ENCODE measurements at places on chromosomes 7 and 10.

- no peak for DNase-seq
Observed at GRCh38 chr7:137151041-137151689, 192.4 kb downstream of the PTN start.

DNA sequence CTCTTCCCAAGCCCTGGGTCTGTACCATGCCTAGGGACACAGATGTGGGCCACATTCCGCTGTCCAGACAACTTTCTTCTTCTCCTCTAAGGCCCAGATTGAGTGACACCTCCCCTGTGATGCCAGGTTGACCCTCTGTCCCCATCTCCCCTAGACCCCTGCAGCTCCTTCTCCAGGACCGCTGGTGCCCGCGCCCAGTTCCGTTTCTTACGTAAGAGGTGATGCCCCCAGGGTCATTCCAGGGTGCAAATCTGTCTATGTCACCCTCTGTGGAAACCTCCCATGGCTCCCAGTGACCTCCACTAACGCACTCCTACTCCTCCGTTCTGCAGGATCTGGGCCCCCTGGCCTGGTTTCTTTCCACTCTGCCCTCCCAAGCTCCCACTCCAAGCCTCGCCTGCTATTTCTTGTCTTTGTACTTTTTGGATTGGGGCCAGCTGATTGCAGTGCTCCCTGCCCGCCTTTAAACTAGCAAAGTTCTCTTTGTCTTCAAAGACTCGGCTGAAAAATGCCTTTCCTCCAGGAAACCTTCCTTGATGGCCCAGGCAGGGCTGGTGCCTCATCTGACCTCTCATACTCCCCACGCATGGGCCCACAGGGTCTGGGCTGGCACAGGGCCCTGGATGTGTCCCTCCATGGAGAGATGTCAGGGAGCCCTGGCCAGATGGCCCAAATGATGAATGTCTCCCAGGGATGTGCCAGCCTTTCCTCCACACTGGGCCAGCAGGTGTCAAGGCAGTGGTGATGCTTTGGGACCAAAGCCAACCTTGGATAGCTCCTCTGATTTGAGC, 21.3 kb upstream of the ELN start:
- DNase-seq, result no peak

DNA sequence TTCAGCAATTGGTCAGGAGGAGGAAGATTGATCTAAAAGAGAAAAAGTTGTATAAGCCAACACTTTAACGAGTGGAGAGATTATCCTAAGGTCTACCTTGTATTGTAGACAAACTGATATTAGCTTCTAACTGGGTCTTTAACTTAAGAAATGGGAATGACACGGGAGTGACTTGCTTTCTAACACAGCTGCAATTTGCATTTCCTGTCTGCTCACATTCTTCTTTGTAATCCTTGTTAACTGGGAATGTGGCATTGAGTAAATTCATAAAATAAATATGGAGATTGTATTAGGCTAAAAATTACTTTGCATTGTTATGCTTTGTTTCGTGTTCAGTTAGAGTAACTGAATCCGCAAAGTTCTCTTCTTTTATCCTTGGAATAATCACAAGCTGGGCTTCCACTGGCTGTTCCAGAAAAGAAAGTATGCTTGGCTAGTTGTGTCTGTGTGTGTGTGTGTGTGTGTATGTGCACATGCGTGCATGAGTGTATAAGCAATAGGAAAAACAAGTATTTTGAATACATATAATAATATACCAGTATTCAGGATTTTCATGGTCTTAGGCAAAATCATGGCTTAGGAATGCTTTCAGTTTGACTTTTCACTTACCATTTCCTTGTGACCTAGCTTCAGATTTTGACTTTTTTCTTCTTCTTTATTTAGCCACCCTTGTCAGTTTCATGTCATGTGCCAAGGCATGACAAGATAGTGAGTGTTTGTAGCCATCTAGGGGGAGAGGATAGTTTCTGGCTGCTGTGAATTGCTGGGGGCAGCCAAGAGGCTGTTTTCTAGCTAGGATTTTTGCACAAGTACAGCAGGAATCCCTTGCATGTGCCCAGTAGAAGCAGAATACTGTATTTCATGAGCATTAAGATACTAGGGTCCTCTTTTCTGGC, 54.5 kb upstream of the FZD8 start:
- no peak for DNase-seq

DNA sequence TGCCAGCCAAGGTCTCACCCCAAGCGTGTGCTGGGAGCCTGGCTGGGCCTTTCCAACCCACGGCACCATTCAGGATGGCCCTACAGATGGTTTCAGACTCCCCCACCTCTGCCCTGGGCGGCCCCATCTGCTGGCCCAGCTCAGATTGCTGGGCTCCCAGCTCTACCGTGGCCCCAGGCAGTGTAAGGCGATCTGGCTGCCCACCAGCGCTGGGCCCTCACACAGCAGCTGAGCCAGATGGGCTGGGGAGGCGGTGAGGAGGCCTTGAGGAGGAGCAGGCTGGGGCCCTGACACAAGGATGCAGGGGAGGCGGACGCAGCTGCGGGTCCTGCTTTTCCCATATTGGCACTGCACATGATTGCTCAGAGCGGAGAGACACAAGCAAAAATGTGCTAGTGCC, 162.8 kb downstream of the NRF1 start:
- no peak for DNase-seq

- DNase-seq, result no peak
Observed at GRCh38 chr7:29076631-29077030, 69.7 kb downstream of the CPVL start.

DNA sequence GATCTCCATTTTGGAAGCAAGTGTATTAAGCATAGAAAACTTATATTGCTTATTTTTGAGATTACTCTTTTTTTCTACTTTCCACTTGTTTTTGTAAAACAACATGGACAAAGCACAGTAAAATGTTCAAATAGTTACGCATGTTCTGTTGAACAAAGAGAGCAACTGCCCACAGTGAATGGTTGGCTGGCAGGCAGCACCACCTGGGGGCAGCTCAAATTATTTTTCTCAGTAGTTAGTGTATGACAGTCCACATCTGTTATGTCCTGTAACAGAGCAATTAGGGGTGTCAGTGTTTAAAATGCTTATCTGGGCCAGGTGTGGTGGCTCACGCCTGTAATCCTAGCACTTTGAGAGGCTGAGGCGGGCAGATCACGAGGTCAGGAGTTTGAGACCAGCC, 46.1 kb upstream of the CACUL1 start:
- DNase-seq, result no peak

- no peak for DNase-seq
Observed at GRCh38 chr7:109003742-109004141, 434.1 kb downstream of the DNAJB9 start.

GRCh38 chr7:5445981-5446594, 22.5 kb upstream of the TNRC18 start:
- no peak for DNase-seq

DNA sequence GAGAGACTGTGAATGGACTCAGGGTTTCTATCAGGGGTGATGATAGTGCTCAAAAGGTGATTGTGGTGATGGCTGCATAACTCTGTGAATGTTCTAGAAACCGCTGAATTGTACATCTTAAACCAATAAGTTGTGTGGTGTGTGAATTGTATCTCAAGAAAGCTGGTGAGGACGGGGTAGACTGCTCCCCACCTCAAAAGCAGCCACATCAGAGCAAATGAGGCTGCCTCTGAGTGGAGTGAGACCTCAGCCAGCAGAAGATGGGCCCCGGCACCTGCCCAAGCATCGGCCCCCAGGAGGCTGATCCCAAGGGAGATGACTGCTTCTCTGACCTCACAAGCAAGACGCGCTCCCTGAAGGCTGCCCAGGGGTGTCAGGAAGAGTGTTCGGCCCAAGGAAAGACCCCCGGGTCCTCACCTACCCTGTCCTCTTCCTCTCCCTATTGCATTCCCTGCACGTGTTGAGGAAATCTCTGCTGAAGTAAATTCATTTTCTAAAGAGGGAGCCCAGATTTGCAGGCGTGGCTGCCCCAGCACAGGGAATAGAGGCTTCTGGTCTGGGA, 279.3 kb upstream of the SHH start:
- no peak for DNase-seq

DNA sequence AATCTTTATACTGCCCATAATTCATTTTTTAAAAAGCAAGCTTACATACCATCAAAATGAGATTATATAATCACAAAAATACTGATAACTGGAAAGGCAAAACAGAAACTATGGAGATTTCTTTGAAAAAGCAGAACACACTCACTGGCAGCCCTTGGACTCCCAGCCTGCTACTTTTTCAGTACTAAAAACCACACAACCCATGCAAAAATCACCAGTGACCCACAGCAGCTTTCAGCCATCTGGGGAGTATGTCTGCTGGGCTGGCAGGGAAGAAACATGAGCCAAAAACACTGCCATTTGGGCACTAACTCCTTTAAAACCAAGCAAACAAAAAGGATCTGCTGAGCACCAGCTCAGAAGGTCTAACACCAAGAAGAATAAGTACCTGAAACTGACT, 80.0 kb upstream of the DDC start:
- no peak for DNase-seq

DNA sequence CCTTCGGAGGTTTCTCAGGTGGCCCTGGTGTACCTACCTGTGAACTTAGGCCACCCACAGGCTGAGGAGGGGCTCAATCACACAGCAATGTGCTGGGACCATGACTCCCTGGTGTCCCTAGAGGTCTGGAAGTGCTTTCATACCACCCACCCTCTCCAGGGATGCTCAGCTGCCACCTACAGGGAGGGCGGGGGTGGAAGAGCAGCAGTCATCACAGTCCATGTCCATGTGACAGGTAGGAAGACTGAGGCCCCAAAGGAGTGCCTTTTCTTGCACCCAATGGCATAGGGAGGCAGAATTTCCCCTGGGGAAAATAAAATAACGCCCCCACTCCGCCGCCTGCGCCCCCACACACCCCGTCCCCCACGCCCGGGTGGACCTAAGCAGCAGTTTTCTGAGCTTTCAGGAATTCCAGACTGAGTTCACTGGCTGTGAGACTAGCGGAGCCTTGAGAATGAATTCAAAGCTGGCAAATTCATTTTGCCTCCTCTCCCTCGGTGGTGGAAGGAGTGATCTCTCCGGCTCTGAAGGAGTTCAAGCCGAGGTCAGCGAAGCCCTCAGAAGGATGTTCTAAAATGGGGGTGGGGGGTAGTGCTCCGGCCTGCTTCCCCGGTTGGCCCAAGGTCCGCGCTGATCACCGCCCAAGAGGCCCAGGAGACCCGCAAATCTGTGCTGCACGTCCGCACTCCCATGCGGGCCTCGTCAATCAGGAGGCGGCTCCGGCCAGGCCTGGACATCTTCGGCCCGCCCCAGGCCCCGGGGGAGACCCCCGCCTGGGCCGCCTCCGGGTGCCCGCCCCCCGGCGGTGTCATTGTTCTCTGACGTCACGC, 2.1 kb upstream of the ZMIZ1 start:
- no peak for DNase-seq

DNA sequence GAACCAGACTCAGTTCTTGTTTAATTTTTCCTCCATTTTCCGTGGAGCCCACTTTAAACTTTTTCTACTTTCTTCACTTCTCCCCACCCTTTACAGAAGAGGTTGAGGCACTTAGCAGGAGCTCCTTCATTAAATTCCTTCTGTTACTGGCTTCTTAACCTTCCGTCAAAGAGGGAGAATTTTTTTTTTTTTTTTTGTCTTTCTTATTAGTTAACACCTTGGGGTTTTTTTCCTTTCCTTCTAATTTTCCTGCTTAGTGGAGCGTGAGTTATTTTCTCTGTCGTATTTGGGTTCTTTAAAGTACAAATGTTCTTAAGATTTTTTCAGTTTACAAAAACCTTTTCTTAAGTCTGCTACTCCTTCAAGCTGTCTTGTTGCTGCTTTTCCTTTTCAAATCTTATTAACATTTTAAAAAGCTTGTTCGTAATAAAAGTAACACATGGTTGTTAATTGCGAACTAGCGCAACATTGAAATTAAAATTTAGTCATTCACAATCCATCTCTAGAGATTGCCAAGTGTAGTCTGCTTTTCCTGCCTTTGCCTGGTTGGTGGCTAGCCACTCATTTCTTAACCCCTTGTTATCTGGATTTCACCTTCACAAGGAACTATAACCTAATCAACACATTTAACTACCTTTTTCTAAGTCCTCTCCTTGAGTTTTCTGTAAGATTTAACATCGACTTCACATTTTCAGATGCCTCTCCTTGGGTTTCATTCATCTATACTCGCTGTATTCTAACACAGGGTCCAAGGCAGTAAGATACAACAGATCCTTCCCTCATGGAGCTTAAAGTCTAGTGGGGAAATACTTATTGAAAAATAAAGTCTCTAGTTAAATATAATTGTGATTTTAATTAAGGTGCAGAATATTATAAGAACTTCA, 2.0 kb downstream of the BMPR1A start:
- DNase-seq, result no peak

DNA sequence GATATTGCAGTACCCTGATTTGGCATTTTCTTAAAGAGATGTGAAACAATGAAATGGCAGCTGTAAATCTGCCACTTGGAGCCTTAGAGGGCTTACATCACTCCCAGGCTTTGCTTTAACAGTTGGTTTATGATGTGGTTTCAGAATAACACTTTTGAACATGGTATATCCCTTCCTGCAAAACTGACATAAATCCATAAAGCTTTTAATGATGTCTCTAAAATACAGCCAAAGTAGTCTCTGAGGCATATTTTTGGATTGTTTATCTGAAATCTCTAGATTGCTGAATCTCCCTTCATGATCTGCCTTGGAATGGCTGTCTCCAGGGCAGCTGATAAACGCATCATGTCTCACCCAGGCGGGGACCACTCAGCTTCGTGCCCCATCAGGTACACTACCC, 377.8 kb upstream of the C7orf33 start:
- no peak for DNase-seq

DNA sequence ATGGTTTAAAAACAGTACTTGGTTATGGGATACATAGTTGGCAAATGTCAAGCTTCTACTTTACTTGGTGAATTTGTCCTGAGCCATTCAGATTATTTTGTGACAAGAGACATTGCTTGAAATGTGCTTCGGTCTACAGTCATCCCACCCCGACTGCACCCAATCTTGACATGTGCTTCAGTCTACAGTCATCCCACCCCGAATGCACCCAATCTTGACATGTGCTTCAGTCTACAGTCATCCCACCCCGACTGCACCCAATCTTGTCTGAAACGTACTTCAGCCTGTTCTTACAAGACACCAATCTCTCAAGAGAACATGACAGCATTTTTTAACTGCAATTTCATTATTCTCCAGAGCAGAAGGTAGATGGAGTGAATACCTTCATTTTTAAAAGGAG, 47.8 kb downstream of the PRKCQ start:
- DNase-seq, result no peak

- no peak for DNase-seq
Observed at GRCh38 chr10:14918964-14919363, 34.9 kb downstream of the DCLRE1C start.

DNA sequence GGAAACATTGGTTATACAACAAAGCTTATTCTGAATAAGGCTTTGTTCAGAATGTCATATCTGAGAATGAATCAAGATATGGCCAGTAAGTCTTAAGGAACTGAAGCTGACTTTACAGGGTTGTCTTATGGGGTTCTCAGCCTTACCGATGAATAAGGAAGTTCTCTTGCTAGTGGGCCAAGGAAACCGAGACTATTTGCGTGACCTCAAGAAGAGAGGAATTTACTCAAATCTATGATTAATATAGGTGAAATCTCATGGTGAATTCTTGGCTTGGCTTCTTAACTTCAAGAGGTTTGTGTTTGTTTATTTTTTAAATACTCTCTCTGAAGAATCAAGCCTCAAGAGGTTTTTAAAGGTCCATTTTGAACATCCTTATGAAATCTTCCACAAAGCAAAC, 4.7 kb upstream of the MRLN start:
- DNase-seq, result no peak

All from activated CD4-positive, alpha-beta T cell treated with anti-CD3 and anti-CD28 coated beads, Interleukin-2, Interleukin-4, amounts not matched to agents 100 ng/mL and 50 ng/mL, durations not matched to agents 16 hours and 8 hours (primary cell).